ENCODE measurements at places on chromosomes 12 and 14. TPM values are rescaled to one million over a fixed set of nuclear protein-coding genes. Genes with fewer than 3 reads are reported as not detected.

RFLNA gene
- total RNA-seq: 3.2 TPM

EIF2S3B gene
- total RNA-seq: 1.4 TPM

MLH3 gene
- 15.8 TPM for total RNA-seq

TNFAIP2 gene
- total RNA-seq: 1.8 TPM

PLCZ1 gene
- total RNA-seq: 0.67 TPM

ADAMTS20 gene
- not detected for total RNA-seq

MORN3 gene
- total RNA-seq: not detected

RNF212B gene
- not detected for total RNA-seq

HOXC9 gene
- total RNA-seq: 5.1 TPM

- no peak for DNase-seq
Observed at GRCh38 chr12:13069380-13069779, 25.2 kb downstream of the FAM234B start.

DNA sequence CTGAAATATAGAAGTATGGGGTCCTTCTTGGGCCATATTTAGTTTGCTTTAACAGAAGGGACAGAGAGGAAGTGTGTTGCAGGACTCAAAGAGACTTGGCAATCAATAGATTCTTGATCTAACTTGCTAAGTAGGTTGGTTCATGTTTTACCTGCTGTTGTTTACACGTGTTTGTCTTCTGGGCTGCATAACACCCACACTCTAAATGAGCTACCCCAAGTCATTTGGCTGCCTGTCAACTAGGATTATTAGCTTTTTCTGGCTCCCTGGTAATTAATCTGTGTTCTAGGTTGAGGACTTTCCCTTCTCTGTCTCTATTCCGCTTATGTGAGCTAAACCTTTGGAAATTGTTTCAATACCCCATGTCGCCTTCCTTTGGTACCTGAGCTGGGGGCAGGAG, 10.1 kb upstream of the TBPL2 start:
- no peak for DNase-seq

GRCh38 chr14:44081146-44081545, 425.9 kb downstream of the FSCB start:
- DNase-seq: no peak

DNA sequence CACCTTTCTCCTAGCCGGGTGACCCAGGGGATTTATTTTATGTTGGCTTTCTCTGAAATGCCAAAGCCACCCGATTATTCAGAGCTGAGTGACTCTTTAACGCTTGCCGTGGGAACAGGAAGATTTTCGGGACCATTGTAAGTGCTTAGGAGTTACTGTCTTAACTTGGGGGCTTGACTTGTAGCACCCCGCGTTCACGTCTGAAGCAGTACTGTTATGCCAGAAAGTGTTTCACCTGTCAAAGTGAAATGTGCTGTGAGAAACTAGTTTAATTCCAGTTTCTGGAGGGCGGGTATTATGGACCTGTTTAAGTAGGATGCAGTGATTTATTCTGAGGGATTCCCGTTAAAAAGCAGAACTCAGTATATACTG, 218 bp downstream of the LYSET start:
- no peak for DNase-seq

DNA sequence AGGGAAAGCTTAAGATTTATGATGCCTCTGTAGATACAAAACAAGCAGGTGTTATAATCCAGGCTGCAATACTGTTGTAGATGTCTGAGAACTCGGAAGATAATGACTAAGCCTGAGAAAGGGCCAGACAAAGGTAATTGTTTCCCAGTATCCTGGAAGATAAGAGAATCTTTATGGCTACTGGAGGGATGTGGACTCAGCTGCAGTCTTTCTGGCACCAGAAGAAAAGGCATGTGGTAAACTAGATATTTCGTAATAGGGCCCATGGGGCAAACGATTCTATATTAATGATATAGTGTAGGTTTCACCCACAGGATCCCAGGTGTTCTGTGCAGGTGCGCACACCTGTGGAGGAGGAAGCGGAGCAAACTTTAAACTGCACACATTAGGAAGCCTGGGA, 9.2 kb upstream of the APOLD1 start:
- peak; percentile 86 for DNase-seq

DNA sequence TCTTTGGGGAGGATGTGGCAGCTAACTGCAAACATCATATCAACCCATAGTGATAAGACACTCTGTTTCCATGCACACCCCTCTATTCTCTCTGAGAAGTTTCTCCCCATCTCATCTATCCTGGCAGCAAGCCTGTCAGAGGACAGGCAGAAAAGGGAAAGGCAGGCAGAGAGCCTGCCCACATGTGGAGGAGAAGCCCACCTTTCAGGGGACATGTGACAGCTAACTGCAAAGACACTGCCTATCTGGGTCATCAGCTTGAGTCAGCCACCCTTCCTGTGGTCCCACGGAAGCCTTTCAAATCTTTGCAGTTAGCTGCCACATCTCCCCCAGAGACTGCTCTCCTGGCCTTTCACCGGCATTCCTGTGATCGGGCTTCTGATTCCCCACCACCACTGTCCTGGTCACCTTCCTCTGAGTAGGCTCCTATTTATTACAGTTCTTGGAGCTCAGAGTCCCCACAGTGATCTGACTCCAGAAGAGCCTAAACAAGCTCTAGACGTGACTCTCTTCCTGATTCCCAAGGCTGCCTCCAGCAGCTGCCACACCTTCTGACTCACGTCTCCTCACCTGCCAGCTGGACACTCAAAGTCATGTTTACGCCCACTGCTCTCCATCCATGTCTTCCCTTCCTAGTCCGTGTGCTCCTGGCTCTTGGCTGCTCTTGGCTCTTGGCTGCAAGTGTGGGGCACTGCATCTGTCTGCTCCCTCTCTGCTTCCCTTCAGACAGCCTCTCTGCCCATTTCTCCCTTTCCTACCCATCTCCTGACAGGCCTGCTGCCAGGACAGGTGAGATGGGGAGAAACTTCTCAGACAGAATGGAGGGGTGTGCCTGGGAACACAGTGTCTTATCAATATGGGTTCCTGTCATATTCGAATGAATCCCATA, 7.5 kb upstream of the KRT1 start:
- DNase-seq: peak; percentile 78

- DNase-seq: peak; percentile 97
Observed at GRCh38 chr14:72801381-72801812, 92.5 kb downstream of the DPF3 start.

DNA sequence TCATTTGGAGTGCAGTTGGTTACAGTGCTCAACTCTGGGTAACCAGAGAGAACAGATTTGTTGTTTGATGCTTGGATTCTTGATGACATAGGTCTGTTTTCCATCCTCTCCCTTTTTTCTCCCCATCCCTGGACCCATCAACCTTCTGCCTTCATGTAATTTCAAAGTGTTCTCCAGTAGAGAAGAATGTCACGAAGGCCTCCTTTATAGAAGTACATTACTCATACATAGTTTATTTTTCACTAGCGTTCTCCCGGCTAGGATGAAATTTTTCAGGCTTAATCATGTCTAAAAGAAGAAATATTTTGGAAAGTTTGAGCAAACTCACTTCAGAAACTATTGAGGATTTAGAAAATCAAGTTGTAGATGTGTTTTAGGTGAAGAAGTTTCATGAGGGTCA, 20.9 kb upstream of the APPL2 start:
- no peak for DNase-seq

DNA sequence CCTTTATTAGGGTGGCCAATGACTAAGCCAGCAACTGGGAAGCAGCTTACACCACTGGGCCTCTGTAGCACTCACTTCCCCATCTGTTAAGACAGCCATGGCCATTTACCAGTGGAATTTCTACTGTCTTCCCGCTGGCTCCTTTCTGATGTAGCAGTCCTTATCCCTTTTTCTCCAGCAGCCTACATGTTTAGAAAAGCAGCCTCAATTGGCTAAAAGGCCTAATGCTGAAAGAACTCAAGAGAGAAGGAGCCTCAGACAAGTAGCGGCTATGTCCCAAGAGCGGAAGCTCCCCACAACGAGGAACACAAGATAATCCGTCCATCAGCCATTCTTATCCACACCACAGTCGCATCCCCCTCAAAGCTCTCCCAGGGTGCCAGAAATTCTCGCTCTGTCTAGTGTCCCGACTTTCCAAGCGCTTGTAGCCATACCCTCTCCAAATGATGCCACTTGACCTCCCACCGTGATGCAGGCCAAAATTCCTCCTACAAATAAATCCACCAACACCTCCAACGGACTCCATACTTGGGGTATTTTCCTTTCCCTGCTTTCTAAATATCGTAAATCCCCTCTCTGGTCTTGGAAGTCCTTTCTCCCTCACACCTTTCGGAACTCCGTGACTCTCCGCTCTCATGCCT, 624 bp downstream of the M6PR start:
- peak; percentile 35 for DNase-seq

GRCh38 chr14:60989599-60989998, 8.6 kb downstream of the SLC38A6 start:
- no peak for DNase-seq

DNA sequence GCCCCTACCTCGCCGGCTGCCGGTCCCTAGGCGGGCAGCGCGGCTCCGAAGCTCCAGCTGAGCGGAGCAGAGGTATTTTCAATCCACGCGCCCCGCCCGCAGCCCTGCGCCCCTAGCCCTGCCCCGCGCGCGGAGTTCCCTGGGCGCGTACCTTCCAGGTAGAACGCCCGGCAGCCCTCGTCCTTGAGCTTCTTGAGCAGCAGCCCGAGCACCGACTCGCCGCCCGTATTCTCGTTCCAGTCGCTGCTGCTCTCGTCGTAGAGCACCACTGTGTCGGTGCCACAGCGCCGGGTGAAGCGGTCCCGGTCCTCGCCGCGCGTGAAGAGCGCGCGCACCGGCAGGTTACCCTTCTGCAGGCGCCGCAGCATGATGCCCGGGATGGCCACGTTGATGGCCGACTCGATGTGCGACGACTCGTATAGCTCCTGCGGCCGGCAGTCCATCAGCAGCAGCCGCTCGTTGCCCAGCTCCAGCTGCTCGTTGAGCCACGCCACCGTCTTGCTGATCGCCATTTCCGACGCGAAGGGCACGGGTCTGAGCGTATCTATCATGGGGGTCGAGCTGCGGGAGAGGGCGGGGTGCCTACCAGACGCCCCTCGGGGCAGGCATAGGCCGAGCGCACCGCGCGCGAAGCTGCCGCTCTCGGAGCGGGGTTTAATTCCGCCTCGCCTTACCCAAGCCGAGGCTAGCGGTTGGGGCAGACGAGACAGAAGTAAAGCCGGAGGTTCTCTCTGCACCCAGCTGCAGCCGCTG, 636 bp downstream of the DUSP6 start:
- DNase-seq: no peak

DNA sequence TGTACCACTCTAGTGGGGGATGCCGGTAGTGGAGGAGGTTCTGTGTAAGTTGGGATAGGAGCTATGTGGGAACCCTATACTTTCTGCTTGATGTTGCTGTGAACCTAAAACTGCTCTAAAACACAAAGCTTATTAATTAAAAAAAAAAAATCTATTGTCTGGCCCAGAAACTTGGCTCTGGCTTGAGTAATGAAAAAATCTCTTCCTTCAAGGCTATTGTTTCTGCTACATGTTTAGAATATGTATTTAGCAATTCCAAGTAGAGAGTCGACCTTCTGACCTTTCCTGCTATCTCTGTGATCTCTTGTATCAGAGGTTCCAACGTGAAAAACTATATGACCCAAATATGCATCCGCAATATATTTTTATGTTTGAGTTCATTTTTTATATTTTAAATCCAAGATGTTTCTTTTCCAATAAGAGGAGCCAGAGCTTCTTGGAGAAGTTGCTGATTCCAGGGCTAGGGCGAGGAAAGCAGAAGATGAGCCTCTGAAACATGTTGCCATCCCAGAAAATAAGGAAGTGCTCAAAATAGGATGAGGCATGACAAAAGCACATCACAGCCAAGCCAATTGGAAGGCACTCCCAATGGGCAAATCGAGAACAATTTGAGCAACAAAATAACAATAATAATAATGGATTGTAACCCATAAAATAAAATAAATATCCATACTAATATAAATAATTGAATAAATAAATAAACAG, 184.6 kb upstream of the TMEM260 start:
- DNase-seq: no peak

- DNase-seq: no peak
Observed at GRCh38 chr12:90622431-90622830, 332.5 kb downstream of the CCER1 start.

- no peak for DNase-seq
Observed at GRCh38 chr14:73695997-73696396, 18.2 kb downstream of the PNMA1 start.

GRCh38 chr12:110039085-110039807, 9.1 kb downstream of the C12orf76 start:
- peak; percentile 76 for DNase-seq

DNA sequence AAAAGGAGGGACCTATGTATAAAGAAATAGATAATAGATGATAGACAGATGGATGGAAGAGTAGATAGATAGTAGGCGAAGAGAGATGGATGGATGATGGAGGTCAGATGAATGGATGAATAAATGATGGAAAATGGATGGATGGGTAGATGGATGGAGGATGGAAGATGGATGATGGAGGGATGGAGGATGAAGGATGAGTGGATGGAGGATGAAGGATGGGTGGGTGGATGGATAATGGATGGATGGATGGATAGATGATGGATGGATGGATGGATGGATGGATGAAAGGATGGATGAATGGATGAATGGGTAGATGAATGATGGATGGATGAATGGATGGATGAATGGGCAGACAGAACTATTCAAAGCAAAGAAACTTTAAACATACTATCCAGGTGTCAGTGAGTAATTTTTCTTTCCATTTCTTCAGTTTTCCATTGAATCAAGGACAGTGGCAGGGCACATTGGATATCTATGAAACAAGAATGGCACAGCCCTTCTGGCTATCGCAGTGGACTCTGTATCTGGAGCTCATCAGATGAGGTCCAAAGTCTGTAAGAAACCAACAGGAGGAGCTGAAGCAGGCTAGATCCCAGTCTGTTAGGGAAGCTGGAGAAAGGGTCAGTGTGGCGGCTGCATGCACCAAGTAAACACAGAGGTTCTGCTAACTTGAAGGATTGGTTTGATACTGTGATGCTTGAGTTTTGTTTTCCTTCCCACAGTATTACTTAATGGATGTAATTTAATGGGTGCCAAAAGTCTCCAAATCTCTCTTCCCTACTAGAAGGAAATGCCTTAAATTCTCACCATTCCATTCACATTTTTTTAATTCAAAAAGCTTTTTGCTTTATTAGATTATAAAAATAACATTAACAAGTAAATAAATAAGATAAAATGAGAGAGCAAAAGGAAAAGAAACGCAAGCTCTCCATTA, 18.1 kb upstream of the MED13L start:
- no peak for DNase-seq

- DNase-seq: no peak
Observed at GRCh38 chr14:53470351-53471043, 317.4 kb upstream of the DDHD1 start.
